Breast epithelium (tissue), 4 donors: ENCODE measurements at places on chromosomes 16 and 17. TPM values are rescaled to one million over a fixed set of nuclear protein-coding genes. Genes with fewer than 3 reads are reported as not detected.

DNA sequence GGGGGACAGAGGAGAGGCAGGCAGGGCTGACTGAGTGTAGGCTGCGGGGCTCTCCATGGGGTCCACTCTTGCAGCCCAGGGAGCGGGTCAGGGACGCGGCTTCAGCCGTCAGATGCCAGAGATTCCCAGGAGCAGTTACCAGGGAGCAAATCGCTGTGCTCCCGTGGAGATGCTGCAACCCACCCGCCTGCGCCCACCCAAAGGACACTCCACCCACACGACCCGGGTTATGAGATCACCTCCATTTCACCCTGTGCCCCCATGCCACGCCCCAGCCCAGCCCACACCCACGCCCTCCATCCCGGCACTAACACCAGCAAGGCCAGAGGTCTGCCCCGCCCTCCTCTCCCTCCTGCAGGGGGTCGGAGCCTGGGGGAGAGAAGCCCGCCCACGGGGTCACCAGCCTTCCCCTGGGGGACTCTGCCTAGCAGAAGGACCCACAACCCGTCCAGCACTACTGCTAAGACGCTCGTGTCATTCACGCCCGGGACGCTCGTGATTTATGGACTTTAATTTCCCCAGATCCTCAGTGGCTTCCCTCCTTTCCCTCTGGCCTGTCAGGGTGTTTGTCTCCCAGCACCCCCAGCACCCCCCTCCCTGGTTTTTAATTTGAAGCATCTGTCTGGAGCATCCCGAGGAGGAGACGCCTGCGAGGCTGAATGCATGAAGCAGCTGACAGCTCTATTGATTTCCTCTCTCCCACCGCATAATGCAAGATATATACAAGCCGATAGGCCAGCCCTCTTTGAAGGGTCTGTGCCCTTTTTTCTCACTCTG lies 6.7 kb upstream of the RPL38 start:
- no peak overlapping the region for H3K4me3 ChIP-seq
- no peak overlapping the region for H3K27ac ChIP-seq
- H3K4me1 ChIP-seq = no peaks in the 10 kb centered on the region
- no peak for DNase-seq
- no peaks in the 10 kb centered on the region for H3K36me3 ChIP-seq
- no peaks in the 10 kb centered on the region for H3K27me3 ChIP-seq

DNA sequence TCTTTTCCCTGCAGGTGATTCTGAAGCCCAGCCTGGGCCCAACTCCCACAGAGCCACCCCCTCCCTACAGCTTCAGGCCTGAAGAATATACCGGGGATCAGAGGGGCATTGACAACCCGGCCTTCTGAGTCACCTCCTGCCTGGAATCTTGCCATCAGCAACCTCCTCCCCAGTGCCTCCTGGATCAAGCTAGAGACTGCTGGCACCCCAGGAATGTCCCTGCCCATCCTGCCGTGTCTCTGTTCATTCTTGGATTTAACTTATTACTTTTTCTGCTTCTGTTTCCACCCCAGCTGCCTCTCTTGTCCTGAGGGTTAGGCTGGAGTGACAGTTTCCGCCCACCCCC lies 4.9 kb downstream of the TMEM92 start:
- DNase-seq = no peak
- H3K27ac ChIP-seq = no peak overlapping the region
- no peaks in the 10 kb centered on the region for H3K27me3 ChIP-seq

DNA sequence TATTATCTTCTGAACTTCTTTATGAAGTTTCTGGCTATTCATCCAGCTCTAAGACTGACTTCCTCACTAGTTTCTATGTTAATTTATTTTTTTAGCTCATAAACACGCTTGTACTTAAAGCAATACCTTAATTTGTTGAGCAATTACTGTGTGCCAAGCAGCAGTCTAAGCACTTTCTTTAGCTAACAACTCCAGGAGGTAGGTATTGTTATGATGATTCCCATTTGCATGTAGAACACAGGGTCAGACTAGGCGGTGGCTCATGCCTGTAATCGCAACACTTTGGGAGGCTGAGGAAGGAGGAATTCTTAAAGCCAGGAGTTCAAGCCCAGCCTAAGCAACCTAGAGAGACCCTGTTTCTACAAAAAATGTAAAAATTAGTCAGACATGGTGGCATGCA lies 19.8 kb downstream of the DNAH3 start:
- no peaks in the 10 kb centered on the region for H3K4me1 ChIP-seq
- H3K27me3 ChIP-seq = no peaks in the 10 kb centered on the region
- DNase-seq = no peak
- no peak overlapping the region for H3K27ac ChIP-seq

DNA sequence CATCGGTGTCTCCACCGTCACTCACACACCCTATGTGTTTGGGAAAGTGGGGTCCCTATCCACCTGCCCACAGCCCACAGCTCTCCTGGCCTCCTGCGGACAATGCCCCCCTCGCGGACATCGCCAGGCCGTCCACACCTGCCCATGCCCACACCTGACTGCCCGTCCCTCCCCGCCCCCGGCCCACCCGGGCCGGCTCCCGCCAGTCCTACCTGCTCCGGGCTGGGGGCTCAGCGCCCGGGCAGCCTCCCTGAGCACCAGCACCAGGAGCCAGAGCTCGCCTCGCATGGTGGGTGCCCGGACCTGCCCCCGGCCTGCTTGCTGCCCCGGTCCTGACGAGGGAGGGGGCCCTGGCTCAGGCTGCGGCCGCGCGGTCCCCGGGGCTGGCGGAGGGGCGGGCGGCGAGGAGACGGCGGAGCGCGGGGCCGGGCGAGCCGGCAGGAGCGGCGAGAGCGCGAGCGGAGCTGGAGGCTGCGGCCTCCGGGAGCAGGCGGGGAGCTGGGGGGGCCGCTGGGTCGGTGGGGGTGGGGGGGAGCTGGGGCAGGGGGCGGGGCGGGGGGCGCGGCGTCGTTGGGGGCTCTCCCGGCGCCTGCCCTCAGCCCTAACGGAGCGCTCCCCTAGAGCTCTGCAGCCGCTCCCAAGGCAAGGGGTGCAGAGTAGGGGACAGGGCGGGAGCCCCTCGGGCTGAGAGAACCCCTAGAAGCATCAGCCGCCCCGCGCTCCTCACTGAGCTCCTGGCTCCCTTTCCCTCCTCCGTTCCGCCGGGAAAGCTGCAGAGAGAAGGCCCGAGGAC lies at the start of gene PLXDC1:
Gene PLXDC1 (minus strand): TSS at position 488 of the 793 bp plus-strand sequence. CDS start 200 bp downstream, at position 288.
- no peaks in the 10 kb centered on the region for H3K27me3 ChIP-seq
- peak within 1 kb of the TSS; percentile 99 for H3K27ac ChIP-seq
- H3K4me1 ChIP-seq = peaks cover 4% of the 10 kb centered on the region
- H3K4me3 ChIP-seq = peak within 1 kb of the TSS; percentile 88

DNA sequence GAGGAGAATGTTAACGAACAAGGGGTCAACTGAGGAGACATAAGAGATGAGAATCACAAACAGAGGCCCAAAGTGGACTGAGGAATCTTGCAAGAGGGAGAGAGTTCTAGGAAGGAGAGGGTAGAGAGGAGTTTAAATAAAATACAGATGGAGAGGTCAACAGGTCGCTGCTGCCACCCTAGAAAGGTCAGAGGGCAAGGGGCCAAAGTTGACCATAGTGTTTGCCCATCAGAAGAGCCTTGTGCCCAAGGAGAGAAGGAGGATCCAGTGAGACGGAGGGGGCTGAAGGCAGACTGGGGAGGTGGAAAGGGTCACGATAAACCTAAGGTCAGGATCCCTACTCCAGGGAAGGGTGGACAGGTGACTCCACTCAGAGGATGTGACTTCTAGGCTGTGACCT lies 6.9 kb upstream of the ITGA3 start:
- H3K4me3 ChIP-seq = no peak overlapping the region
- no peak overlapping the region for H3K27ac ChIP-seq
- DNase-seq = no peak
- no peaks in the 10 kb centered on the region for H3K27me3 ChIP-seq
- peaks cover 4% of the 10 kb centered on the region for H3K4me1 ChIP-seq

DNA sequence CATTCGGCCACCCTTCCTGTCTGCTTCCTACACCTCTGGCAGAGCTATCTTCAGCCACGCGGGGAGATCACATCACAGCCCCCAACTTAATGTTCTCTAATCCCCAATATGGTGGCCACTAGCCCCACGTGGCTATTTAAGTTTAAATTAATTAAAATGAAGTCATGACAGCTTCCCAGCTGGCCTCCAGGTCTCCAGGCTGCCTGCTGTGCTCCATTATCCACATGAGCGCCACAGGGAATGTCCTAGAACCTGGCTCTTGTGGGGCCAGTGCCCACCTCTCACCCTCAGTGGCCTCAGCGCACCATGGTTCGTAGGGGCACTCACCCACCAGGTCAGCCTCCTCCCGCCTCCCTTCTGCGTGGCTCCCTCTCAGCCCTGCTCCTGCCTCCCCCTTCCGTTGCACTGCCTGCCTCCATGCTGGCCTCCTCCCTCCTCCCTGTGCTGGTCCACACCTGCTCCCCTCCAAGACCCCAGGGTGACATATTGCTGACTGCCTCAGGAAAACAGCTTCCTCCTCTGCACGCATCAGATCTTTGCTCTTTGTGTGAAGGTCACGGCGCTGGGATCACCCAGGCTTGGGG lies 47.7 kb downstream of the IRF8 start:
- no peaks in the 10 kb centered on the region for H3K4me1 ChIP-seq
- H3K27me3 ChIP-seq = peaks cover 46% of the 10 kb centered on the region
- no peak for DNase-seq
- no peak overlapping the region for H3K4me3 ChIP-seq
- no peaks in the 10 kb centered on the region for H3K36me3 ChIP-seq

DNA sequence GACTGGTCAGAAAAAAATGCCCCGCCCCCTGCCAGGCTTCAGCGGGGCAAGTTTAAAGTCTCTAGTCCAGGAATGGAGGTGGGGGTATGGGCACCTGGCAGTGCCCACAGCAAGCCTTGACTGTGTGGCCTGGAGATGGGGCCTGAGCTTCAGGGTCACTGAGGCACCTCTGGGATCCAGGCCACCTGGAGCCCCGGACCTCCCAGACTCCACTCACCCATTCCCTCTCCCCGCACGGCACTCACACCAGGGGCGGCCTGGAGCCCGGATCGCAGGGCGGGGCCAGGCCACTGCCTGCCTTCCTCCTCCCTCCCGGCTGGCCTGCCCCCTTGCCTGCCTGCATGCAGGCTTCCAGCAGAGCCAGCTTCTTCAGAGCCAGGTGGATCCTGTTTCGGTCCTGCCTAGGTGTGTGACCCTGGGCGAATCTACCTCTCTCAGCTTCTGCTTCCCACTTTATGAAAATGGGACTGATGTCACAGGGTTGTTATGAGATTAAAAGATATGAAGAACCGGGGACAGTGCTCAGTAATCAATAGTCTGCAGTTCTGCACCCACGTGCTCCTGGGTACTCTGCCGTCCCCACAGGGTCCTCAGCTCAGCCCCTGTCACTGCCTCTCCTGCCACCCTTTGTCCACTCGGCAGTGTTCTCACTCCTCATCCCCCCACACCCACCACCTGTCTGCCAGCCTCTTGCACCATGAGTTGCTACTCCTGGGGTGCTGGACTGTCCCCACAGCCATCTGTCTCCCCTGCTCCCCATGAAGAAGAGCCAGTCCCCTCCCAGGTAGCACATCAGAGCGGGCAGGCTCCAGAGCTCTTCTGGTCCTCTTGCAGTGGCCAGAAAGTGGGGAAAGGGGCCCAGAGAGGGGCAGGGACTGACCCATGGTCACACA lies 1.2 kb upstream of the TCAP start:
- no peak for DNase-seq
- peaks cover 16% of the 10 kb centered on the region for H3K4me1 ChIP-seq
- peak overlapping the region; percentile 64 for H3K27ac ChIP-seq
- peaks cover 6% of the 10 kb centered on the region for H3K36me3 ChIP-seq
- H3K4me3 ChIP-seq = no peak overlapping the region

- peak overlapping the region; percentile 59 for H3K4me3 ChIP-seq
- H3K36me3 ChIP-seq = no peaks in the 10 kb centered on the region
- H3K4me1 ChIP-seq = peaks cover 4% of the 10 kb centered on the region
- DNase-seq = no peak
- no peaks in the 10 kb centered on the region for H3K27me3 ChIP-seq
Measured at GRCh38 chr16:30902029-30902972, 5.9 kb downstream of the CTF1 start.

Gene SULT1A1
- 33.4 TPM for total RNA-seq

Gene KRT32
- total RNA-seq = 0.73 TPM

Gene DOC2A
- total RNA-seq = 4.5 TPM
